ENCODE measurements at places on chromosomes 2 and 18.

GRCh38 chr2:26978061-26978596, 7.7 kb downstream of the MAPRE3 start:
- DNase-seq, result no peak

GRCh38 chr2:225415792-225416191, 16.3 kb downstream of the NYAP2 start:
- DNase-seq, result no peak

GRCh38 chr2:51212374-51212773, 180.4 kb upstream of the NRXN1 start:
- DNase-seq, result no peak

- no peak for DNase-seq
These were observed 4.2 kb upstream of the SIX2 start for GRCh38 chr2:45013229-45014015.

DNA sequence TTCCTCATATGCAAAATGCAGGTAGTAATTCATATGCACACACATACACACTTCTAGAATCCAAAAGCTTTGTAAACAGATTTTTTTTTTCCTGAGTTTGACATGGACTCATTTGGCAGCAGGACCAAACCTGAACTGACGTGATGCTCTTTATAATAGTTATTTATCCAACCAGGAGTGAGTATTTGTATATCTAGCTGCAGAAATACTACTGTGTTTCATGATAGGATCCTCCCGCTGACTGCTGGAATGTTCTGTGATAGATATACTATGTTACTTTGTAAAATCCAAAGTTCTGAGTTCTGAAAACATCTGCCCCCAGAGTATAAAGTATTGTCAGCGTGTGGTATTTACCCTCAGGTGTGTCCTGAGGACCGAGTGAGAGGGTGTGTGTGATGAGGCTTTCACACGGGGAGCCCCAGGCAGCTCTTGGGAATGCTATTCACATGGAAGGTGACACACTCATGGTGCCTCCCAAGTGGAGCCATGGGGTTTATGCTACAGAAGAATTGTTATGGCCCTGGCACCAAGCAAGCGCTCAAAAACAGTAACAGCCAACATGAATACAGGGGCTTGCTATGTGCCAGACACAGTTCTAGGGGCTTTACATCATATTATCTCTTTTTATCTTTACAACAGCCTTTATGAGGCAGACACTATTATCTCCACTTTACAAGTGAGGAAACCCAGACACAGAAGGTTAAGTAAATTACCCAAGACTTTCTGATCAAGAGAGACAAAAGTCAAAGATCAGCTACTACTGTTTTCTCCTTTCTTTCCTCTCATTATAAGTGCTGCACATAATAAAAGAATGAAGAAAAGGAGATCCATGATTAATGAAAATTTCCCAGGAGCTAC, 16.7 kb upstream of the TXNDC2 start:
- no peak for DNase-seq

DNA sequence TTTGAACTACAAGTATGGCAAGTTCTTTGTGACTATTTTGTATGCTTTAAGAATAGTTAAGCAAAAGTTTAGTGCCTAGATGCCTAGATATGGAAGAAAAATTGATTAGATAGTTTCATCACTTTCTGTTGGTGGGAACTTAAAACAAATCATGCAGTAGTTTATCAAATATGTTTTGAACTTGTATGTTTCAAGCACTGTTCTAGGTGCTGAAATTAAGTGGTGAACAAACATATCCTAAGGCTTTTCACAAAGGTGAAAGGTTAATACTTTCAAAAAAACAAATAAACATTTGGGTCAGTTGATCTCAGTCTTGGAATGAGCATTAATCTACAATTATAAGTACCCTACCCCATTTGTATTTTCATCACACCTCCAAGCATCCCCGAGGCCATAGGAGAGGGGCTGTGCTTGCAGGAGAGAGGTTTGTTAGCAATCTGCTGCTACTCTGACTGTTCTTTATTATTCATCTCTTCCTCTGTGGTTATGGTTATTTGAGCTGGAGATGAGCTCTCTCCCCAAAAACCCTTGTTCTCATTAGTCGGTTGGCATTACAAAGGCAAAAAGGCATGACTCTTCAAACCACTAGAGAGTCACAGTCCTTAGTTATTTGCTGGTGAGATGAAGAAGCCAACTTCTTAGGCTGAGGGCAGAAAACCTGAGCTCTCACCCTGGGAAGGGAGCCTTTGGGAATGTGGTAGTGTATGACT, 103.9 kb upstream of the FHL2 start:
- DNase-seq, result no peak

DNA sequence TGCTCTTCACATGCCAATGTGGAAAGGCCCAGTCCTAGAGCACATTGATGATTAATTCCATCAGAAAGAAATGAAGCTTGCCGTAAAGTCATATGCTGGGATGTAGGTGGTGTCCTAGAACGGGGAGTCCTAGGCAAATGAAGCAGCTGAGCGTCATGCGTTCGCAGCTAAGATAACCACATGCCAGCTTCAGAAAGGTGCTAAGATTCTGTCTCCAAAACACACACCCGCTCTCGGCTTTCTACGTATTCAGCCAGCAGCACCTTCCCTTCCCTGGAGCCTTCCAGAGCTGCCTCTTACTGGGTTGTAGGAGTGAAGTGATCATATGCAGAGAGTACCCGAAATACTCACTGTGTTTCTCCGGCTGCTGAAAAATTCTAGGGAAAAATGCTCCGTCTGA, 421.6 kb upstream of the ID2 start:
- DNase-seq, result no peak

DNA sequence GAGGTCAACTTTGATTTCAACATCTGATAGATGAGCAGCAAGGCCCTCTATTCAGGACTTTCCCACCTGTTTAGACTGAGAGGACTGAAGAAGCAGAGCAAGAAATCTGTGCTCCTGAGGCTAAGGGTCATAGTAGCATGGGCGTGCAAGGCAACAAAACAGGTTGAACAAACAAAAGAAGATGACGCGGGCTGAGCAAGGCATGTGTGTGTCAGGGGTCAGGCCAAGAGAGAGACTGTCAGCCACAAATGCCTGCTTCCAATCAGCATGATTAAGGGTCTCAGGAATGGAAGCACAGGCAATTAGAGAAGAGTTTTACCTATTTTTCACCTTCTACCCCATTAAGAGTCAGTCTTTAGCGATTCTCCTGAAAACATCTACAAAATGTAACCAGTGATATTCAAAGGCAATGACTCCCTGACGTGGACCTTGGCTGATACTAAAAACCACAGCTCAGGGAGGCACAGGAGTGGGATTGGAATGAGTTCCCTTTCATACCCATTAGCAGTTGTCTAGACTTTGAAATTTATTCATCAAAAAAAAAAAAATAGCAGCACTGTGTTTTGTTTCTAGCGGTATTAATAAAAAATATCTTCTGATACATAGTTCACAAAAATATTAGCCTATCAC, 81.9 kb downstream of the DYNAP start:
- no peak for DNase-seq

- no peak for DNase-seq
These were observed 45.1 kb downstream of the RPL31 start for GRCh38 chr2:101047075-101047766.

- no peak for DNase-seq
These were observed 10.5 kb upstream of the ARMC9 start for GRCh38 chr2:231187736-231188505.

DNA sequence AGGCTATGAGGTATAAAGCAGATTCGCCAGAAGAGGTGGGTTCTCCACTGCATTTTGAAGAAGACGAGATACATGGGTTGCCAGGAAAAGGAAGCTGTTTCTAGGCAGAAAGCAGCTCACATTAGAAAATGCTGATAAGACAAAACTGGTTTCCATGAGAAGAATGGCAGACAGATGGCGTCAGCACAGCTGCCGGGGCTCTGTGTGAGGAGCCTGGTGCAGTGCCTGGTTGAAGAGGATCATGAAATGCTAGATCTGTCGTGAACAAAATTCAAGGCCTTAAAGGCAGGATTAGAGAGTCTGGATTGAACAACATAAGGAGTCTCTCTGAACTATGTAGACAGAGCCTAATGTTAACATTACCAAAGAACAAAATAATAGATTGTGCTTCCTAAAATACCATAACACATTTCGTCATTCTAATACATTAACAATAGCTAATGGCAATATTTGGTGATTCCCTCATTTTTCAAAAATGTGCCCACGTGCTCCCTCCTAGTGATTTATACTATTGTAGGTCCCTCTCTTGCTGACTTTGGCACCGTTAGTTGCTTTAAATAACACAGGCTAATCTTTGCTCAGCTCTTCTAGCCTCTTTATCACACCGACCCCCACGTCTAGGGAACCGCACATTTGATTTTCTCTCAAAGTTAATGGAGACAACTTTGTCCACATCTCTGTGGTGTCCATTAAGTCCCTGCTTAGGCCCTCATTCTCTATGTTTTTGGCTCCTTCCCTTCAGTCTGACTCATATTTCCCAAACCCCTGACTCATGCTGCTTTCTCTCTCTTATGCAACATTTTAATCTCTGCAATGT, 38.2 kb downstream of the EFEMP1 start:
- DNase-seq, result peak; percentile 52

GRCh38 chr18:28736951-28737350, 560.0 kb upstream of the CDH2 start:
- no peak for DNase-seq

DNA sequence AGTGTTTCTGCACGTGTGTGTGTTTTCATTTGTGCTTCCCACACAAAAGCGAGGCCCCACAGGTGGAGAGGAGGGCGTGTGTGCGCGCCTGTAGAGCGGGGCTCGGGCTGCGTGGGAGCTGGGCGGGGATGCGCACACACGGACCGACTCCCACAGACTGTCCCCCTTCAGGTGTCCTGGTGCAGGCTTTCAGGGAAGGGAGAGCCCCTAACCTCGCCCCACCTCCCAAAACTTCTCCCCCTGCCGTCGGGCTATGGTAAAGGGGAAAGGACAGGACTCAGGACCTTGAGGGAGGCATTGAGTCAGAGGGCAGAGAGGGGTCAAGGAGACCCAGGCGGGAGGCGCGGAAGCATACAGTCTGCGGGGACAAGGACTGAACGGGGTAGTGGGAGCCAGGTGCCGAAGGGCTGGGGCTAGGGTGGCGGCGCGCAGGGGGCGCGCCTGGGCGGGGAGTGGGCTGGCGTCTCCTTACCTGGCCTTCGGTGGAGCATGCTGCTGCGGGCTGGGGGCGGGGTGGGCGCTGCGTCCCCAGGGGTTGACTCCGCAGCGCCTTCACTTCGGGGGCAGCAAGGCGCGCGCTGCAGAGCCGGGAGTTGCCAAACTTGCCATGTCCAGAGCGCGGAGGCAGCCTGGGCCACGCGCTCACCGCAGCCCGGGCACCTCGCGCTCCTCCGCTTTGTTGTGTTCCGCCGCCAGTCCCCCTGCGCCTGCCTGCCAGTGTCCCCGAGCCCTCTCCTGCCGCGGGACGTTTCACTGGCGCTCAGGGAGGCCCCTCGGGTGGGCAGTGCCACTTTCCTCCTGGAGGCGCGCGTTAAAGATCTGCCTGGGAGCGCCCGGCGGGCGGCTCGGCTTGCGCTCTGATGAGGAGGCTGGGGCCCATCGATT, 302.0 kb downstream of the NCKAP5 start:
- no peak for DNase-seq

DNA sequence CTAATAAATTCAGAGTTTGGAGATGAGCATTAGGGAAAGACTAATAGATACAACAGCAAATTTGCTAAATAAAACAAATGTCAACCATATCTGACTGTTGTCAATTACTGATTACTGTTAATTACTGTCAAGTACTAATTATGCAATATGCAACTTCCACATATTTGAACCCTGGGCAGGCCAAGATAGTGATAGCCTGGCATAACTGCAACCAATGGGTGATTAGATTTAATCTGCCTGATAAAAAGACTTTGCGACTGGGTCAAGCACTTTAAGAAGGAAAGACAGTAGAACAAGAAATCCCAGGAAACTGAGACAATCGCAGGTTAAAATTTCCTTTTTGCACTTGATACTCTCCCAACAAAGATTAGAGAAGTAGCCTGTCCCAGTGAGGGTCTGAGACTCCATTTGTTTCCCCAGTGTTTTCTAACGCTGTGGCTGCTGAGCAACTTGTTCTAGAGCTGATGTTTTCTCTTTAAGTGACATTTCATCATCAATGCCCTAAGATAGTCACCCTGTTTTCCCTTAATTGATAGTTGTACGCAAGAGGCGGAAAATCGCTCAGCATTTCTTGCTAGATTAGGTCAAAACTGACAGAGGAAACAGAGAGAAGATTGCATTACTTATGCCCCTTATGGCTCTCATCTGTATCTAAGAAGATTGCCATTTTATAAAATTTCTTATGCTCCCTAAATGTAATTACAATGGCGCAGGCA, 17.8 kb downstream of the ARHGAP15 start:
- DNase-seq, result no peak

DNA sequence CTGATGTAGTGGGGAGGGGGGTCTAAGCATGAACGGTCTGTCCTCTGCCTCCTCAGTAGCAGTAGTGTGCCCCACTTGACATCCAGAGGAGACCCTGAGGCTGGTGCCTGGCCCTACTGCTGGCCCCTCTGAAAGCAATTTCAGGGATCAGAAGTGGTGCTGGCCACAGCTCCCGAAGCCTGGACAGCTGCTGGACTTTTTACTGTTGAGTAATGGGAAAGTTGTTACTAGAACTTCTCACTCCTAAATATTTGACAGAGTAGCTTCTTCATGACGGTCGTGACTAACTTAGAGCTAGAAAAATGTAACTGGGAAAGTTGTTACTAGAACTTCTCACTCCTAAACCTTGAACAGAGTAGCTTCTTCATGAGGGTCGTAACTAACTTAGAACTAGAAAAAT, 23.3 kb downstream of the CTDP1 start:
- DNase-seq, result no peak

DNA sequence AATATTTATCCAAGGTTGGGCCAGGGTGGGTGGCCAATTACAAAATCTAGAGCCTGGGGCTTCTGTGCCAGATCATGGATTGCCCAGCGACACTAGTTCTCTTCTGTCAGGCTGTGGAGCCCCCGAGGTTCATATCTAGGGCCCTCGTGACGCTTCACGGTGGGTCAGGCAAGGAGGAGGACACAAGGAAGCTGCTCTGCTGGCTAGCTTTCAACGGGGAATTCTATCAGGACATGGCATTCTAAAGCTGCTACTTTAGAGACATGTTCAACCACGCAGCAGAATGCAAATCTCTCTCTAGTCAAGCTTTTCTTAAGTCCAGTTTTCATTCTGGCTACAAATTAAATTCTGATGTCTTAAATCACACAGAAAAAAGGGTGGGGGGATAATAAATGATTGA, 180.2 kb downstream of the THADA start:
- DNase-seq, result no peak

DNA sequence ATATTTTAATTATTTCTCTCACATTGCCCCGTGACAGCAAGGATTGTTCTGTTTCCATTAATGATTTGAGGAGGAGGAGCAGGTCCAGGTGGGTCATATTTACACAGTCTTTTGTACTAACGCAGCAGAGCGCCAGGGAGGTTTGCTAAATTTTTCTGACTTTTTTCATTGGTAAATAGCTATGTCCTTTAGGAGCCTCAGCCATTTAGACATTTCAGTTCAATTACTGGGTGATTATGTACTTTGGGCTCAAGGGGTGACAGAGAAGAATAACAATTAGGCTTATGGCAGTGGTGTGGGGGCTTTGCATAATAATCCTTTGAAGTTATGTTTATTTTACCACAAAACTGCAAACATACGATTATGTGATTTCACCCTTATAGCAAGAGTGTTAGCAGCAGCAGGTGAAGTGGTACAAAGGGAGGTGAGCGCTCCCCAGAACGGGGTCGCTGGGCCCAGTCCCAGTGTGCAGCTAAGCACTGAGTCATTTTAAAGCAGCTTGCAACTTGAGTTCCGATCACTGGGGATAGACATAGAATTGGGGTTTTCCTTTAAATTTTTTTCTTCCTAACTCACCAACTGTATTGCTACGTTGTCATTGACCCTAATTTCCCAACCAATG, 80.3 kb downstream of the TSHZ1 start:
- no peak for DNase-seq
